ENCODE measurements at places on chromosomes 6 and 20.

- no peak for DNase-seq
These were observed 47.1 kb downstream of the SCAND1 start for GRCh38 chr20:35907017-35907701.

DNA sequence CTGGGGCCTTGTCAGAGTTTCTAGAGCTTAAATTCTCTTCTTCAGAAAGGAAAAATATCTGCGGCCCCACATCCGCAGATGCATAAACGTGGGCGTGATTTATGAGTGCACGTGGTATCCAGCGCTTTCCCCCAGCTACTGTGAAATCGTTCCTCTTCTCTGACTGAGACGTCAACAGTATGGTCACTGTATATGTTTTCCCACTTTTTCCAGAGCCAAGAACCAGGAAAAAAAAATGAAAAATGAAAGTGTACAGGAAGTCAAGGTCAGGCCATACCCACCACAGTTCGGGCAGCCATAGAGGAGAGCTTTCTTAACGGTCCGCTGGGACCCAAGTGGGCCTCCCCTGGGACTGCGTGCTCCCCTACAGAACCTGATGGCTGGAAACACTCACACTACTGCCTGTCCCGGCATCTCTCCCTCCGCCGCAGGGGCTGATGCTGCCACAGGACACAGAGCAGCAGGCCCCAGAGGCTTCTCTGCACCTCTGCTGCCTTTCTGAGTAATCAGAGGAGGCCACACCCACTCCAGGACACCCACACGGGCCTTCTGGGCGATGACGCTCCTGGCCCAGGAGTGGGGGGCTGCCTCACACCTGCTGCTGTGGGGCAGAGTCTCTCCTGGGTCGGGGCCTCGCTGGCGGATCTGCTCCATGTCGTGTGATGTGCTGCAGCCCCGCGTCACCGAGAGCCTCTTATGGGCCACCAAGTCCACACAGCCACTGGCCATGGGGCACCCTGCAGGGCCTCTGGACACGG is 16.4 kb upstream of the STX16 start:
- no peak for DNase-seq

- no peak for DNase-seq
These were observed 120.5 kb downstream of the RTN4IP1 start for GRCh38 chr6:106508834-106509233.

GRCh38 chr6:144317736-144318135 is 32.6 kb downstream of the UTRN start:
- no peak for DNase-seq

DNA sequence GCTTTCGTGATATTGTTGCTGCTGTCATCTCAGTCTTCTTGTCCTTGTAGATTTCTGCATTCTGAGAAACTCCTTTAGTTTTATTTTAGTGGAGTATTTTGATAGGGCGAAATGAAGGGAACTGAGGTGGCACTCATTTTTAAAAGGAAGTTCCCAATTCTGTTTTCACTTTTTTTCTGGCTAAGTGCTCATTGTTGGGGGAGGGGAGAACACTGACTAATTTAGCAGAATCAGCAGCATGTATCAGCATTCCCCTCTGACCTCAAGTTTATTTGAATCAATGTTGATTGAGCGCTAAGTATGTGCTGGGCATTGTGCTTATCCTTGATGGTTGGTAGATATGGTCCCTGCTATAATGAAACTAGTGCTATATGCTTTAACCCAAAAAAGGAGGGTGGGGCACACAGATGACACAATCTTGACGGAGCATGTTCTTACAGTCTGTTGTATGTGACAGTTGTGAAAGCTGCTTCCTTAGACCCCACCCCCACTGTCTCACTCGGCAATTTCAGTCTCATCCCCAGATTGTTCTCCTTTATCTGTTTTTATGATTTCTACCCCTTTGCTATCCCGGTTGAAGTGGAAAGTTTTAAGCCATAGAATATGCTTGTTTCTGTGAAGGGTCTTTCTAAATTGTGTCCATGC is 262.4 kb downstream of the SOX4 start:
- no peak for DNase-seq

GRCh38 chr6:35687658-35688604 is 784 bp downstream of the FKBP5 start:
- no peak for DNase-seq

- no peak for DNase-seq
These were observed 69.2 kb upstream of the TBC1D7 start for GRCh38 chr6:13397359-13398068.

- DNase-seq: no peak
These were observed 9.6 kb downstream of the MRS2 start for GRCh38 chr6:24412294-24412693.

GRCh38 chr6:21772477-21772876 is 178.9 kb downstream of the SOX4 start:
- no peak for DNase-seq

GRCh38 chr6:20805021-20805420 is 270.8 kb downstream of the CDKAL1 start:
- no peak for DNase-seq

- DNase-seq: no peak
These were observed 12.3 kb downstream of the ITPA start for GRCh38 chr20:3221398-3222226.

- no peak for DNase-seq
These were observed 33.0 kb upstream of the CDH22 start for GRCh38 chr20:46341074-46342009.

DNA sequence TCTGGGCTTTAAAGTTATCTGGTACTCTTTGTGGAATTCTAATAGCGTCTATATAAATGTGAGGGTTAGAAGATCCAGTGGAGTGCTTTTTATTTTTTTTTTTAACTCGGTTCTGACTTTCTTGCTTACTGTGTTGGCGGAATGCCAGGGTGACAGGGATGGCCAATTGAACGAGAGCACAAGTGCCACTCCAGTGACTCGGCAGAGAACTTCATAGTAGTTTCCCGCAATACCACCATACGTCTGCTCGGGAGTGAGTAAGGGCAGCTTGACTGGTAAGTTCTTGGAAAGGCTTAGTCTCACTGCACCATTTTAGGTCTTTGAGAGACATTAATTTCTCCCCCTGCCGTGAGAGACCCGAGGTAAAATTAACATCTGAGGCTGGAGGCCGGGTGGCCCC is 49.4 kb upstream of the TULP1 start:
- DNase-seq: no peak

DNA sequence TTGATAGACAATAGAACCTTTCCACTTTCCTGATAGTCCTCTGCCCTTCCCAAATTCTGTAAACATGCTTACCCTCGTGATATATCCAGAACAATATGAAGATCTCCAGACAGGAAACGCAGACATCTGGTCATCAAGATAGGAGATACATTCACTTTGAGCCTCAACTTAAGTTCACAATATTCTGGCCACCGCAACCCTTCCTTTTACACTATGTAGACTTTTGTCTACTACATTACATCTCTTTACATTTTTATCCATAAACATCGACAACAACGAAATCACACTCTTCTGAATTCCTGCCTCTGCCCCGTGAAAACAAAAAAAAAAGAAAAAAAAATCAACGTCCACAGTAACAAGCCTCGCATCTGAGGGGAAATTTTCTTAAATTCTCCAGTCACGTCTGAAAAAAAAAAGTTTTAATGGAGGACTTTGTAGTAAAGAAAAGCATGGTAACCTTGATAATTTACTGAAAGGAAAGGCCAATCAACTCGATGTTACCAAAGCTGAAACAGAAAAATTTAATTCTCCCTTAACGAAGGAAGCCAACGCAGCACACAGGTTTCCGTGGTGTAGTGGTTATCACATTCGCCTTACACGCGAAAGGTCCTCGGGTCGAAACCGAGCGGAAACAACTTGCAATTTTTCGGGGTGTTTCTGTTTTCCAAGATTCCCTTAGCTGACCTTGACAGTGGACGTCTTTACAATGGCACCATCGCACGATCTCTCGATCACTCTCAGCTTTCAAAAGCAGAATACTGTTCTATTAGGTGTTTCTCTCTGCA is 21.8 kb downstream of the POM121L2 start:
- no peak for DNase-seq

GRCh38 chr20:1146957-1147356 is 28.6 kb downstream of the PSMF1 start:
- no peak for DNase-seq

- DNase-seq: no peak
These were observed 86.9 kb downstream of the SOBP start for GRCh38 chr6:107576852-107577251.

DNA sequence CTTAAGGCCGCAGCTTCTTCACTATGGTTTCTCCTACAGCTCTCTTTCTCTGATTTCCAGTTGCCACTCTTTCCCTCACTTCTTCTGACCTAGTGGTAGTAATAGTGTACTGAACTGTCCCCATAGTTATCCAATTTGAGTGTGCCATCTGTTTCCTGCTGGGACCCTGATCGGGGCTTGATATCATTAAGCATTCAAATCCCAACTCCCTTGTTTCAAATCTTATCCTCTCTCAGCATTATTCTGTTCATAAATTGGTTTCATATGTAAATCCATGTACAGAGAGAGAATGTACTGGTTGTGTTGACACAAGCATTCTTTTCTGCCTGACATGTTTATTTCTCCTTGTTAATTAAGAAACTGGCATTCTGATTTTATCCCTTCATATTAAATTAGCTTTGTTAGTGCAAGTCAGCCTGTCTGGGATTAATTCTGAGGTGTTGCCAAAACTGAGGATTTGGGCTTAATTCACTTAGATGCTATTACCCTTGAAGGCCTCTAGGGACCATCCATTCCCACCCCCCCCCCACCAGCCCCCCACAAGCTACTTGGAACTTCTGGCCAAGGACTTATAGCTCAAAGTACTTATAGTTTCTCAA is 84.6 kb upstream of the PROKR2 start:
- DNase-seq: no peak

GRCh38 chr6:15569035-15569995 is 93.5 kb downstream of the DTNBP1 start:
- DNase-seq: no peak

DNA sequence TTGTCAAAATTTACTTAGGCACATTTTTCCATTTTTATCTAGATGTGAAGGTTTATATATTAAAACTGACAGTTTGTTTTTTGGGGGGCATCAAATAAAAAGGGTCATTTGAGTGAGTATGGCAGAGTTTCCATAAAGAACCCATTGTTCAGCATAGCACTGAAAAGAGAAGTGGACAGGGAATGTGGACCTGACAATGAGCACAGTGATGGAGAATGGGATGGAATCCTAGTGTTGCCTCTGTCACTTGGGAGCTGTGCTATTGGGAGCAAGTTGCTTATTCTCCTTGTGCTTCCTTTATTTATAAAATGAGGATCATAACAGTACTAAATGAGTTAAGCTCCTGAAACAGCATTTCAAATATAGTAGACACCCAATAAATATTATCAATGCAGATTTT is 130.7 kb upstream of the SIM1 start:
- no peak for DNase-seq

GRCh38 chr6:21441386-21441785 is 152.2 kb upstream of the SOX4 start:
- DNase-seq: no peak

- DNase-seq: no peak
These were observed 133.9 kb downstream of the HIVEP2 start for GRCh38 chr6:142810952-142811514.

DNA sequence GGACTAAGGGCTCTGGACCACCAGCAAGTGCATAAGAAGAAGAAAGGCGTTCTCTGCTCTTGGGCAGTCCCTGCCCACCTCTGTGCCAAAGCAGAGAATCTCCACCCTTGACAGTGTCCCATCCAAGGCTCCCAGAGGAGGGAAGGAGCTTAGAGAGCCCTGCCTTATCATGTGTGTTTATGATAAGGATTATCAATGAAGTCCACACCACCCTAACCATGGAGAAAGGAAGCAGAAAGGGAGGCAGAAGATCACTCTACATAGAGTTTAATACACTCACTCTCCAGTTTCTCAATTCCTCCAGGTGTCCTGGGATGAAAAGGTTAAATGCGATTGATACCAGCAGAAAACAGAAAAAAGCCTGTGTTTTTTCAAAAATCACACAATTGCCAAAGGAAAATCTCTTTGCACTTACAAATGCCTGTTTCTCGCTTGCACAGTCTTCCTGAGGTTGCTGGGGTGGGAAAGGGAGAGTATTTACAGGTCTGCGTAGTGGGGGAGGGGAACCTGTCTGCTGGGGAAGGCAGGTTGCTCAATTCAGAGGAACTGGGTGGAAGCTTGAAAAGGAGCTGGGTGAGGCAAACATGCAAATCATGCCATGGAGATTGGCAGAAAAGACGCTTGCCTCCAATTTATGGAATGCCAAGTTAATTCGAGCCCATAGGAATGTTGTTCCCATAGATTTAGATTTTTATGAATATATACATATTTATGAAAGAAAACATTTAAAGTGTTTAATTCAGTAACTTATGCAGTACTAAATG is 104.0 kb downstream of the EYA2 start:
- DNase-seq: no peak

DNA sequence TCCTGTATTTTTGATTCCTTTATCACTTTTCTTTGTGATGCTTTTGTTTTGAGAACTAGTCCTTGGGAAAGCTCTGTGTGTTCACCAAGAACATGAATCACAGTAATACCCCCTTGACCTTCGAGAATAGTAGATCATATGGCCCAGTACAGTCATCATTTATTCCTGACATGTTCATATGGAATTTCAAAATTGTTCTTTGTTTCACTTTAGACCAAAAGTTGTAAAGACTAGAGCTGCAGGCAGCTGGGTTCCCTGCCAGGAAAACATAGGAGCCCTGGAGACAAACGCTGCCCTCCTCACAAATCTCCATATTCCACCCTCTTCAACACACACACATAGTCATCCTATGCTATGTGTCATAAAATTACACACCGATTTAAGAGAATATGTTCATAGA is 621.2 kb upstream of the EYS start:
- DNase-seq: no peak

- no peak for DNase-seq
These were observed 10.6 kb upstream of the SUPT3H start for GRCh38 chr6:45388328-45388727.

DNA sequence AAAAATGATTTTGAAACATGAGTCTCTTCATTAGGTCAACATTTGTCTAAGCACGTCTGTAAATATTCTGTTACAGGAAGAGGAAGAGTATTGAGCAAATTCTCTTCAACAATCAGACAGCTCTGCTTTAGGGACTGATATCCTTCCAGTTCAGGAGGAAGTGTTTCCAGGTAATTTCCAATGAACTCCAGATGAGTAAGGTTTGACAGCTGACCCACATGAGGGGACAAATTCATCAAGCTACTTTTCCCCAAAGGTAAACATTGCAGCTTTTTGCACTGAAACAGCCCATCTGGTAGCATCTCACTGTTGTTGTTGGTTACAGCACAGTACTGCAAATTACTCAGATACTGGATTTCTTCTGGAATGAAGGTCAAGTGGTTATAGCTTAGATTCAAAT is 18.1 kb downstream of the ENPP1 start:
- DNase-seq: no peak

- no peak for DNase-seq
These were observed 144.5 kb downstream of the SMOC2 start for GRCh38 chr6:168585441-168585840.

DNA sequence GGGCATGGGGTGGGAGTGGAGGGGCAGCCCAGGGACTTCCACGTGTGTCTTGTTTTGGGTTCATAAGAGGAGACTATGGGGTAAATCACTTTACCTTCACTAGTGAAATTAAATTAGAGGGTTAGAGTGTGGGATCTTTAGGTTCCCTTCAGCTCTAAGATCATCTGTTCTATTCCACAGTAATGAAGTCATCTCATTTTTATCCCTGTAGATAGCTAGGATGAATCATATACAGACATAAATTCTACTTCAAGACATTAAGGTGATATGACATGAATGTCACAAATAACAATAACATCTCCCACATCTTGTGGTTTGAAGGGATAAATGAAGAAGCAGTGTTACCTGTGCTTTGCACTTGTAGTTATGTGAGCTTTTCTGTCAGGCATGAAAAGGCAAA is 83.8 kb downstream of the ELOVL4 start:
- no peak for DNase-seq

- DNase-seq: no peak
These were observed 9.6 kb upstream of the SPTLC3 start for GRCh38 chr20:12999201-12999600.

Data from stimulated activated CD8-positive, alpha-beta memory T cell treated with anti-CD3 and anti-CD28 coated beads, Interleukin-4, amount 100 ng/mL, for 1 hour (primary cell).